HS-27A (cell line): ENCODE measurements at places on chromosomes 1 and 21.

- DNase-seq: peak; percentile 36
Observed at GRCh38 chr1:153985341-153985912, 712 bp downstream of the RAB13 start.

DNA sequence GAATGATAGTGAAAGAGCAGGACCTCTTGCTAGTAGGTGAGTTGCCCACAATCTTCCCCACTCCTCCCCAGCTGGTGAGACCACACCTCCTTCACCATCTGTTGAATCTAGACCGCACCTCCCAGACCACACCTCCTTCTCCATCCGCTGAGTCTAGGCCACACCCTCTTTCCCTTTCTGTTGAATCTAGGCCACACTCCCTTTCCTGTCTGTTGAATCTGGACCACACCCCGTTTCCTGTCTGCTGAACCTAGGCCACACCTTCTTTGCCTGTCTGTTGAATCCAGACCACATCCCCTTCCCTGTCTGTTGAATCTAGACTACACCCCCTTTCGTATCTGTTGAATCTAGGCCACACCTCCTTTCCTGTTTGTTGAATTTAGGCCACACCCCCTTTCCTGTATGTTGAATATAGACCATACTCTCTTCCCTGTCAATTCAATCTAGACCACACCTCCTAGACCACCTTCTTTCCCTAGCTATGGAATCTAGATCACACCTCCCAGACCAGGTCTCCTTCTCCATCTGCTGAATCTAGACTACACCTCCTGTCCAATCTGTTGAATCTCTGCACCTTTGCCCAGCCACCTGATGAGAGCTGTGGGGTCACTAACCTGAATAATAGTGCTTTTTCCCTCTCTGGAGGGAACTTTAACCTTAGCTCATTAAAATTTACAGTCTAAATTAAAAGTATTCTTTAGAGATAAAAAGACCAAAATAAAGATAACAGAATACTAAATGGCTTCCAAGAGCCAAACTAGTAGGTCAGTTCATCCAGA, 116.3 kb downstream of the DAB1 start:
- no peak for DNase-seq

DNA sequence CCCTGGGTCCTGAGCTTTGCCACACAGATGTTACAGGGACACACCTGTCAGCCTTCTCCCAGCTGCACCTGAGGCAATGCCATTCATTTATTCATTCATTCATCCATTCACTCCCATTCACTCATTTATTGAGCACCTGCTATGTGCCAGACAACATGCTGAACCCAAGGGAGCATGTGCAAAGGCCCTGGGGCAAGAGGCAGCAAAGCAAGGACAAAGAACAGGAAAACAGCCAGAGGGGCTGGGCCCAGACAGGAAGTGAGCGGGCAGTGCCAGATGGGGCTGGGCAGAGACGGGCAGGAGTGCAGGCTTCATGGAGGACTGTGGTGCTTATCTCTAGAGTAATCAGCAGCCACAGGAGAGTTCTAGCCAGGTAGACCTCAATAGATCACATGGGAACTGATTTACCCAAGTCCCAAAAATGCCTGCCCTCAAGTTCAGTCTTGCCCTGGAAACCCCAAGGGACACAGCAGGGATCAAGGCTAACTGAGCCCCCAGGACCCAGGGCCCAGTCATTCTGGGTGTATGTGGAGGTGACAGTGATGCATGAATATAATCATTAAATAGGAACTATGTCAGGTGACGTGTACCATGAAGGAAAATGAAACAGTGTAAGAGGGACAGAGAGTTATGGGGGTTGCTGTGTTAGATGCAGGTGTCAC, 530.3 kb downstream of the MATN1 start:
- DNase-seq: no peak

DNA sequence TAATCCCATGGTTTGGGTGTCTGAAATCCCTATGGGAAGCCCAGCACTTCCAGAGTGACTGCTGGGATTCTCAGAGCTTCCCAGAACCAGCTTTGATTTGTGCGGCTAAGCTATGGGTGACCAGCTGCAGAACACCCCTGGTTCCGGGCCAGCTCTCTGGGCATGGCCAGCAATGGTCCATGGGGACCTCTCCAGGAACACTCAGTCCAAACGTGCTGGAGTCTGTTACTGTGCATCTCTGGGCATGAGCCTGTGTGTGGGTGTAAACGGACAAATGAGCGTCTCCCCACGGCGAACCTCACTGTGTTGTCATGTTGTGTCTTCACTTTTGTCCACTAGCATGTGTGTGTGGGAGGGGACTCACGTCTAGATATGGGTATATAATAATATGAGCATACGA, 54.4 kb downstream of the MAB21L3 start:
- no peak for DNase-seq

DNA sequence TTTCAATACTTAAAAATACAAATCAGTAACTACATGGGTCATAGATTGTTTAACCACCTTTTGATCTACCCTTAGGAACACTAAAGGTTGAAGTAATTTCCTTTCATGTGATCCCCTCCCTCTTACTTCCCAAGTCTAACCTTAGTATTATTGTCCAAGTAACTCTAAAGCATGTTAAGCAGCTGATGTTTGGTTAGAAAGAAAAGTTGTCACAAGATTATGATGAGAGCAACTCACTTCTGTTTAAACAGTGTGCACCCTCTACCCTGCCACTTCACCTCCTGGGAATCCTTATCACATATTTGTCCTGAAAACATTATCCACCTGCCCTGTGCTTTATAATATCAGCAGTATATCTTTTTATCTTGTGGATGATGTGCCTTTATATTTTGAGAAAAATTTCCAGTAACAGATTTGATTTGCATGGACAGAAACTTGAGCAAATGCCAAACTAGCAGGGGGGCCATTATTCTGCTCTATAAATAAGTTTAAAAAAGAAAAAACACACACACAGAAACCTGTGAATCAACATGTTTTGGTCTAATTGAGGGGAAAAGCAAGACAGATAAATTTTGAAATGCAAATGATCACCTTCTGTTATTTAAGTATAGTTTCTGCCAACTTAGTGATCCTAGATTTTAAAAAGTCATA, 194.3 kb downstream of the RPS6KC1 start:
- no peak for DNase-seq

- DNase-seq: no peak
Observed at GRCh38 chr1:60059468-60059867, 14.1 kb downstream of the C1orf87 start.

DNA sequence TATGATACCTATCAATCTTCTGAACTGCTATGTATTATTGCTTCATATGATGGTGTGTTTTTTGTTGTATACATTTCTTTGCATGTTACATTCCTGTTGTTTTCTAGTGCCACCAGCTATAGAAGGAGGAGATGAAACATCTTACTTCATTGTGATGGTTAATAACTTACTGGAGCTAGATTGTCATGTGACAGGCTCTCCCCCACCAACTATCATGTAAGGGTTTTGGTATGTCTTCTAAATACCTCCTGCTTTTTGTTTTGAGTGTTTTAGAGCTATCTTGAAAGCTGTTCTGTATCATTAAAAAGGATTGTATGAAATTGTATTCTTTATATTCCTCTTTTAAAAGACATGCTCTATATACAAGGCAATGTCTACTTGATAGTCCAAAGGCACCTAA, 282.7 kb downstream of the HMCN1 start:
- no peak for DNase-seq

DNA sequence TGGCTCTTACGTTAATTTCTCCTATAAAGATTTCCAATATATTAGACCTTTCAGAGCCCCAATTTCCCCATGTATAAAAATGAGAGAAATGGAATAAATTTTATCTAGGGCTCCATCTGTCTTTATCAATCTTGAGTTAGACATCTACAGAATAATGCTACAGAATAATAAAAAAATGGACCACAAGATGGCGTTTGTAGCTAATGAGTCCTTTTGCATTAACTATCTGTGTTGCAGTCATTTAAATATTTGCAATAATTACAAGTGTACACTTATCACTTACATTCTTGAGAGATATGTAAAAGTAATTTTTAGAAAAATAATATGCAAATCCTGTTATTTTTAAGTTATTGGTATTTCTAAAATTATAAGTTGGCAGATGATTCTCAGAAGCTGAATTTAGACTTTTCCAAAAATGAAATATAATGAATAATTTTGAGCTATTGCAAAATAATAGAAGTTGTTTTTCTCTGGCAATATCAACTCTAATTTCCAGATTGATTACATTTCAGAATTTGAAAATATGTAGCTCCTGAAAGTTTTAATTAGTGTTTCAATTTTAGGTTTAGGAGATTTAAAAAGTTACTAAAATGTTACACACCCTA, 87.7 kb downstream of the SNX7 start:
- no peak for DNase-seq

- no peak for DNase-seq
Observed at GRCh38 chr1:113375878-113376277, 14.4 kb upstream of the MAGI3 start.

DNA sequence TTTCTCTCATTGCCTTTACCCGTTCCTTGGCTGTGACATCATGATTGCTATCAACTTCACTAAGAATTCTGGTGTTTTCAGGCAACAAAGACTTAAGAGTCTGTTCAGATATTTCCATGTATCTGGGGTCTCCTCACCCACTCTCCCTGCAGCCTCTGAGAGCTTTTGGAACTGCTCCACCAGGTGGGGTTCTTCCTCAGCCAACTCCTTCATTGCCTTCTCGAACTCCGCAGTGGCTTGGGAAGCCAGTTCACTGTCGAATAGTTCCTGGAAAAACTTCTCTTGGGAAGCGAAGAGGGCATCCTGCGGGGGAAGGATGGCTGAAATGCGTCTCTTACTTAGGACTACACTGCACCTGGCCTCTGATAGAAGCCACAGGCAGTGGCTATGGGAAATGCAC, 2.1 kb downstream of the PEX19 start:
- no peak for DNase-seq

- DNase-seq: no peak
Observed at GRCh38 chr1:99490031-99490430, 155.9 kb upstream of the PALMD start.

- no peak for DNase-seq
Observed at GRCh38 chr1:67952071-67952470, 98.4 kb downstream of the DIRAS3 start.

GRCh38 chr1:233364695-233365539, 37.4 kb downstream of the MAP3K21 start:
- DNase-seq: no peak

- DNase-seq: no peak
Observed at GRCh38 chr1:236370420-236370819, 23.7 kb upstream of the EDARADD start.

DNA sequence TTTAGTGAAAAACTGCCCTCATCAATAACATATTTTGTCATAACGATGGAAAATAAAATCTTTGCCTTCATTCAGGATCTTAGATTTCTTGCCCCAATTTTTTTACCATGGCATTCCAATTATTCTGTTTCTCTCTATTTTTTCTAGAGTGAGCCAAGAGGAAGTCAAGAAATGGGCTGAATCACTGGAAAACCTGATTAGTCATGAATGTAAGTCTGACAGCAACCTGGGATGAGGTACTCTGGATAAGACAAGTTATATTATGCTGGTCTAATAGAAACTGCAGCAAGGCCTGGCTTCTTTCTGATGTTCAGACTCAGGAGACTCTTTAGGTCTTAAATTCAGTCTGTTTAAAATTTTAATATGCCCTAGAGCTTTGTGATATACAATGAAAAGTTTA, 3.5 kb downstream of the RGS4 start:
- DNase-seq: no peak

DNA sequence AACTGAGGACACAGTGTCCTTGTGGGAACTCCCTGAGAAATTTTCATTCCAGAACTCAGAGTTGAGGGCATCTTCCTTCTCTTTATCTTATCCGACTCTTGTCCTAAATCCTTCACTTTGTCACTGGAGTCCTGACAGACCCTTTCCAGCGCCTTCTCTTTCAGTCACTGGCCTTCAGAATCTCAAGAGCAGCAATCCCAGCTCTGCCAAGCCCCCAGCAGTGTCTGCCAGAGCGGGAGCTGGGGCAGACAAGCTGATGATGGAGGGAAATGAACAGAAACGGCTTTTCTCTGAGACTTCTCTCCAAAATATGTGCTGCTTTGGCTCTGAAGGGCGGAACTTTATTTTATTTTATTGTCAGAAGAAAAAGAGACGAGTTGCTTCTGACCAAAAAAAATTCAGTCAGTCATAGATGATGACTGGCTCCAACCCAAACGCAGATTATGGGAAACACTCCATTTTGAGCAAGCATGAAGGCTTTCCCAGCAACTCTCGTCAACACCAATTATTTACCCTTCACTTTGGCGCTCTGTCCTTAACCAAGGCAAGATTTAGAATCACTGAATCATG, 32.2 kb downstream of the MIS18A start:
- DNase-seq: no peak

DNA sequence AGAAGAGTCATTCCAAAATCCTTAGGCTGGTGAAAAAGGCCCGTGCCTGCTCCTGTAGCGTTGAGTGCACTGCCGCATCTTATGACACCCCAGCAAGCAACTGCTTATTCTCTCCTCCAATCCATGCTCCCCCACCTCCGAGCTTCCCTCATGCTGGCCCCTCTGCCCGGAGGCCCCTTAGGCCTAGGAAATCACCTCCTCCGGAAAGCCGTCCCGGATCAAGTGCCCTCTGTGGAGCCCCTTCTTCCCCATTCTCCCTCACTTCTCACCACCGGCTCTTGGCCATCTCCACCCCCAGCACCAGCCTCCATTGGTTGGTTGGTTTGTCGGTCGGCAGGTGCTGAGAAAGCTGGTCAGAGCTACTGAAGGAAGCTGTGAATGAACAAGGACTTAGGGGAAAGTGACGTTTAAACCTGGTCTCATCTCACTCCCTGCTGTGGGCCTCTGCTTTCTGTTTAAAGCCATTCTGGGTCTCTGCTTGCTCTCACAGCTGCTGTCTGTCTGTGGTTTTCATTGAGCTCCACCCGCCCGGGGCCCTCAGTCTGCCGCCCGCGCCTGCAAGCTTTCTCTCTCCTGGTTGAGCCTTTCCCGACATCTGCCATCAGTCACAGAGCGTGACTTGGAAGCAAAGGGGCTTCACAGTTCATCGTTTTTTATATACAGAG, 122.2 kb downstream of the KCNN3 start:
- no peak for DNase-seq

- DNase-seq: no peak
Observed at GRCh38 chr1:70405780-70406416, 5.2 kb upstream of the CTH start.

- no peak for DNase-seq
Observed at GRCh38 chr1:225250432-225250831, 177.4 kb downstream of the LBR start.

GRCh38 chr1:92087542-92087941, 7.4 kb downstream of the BTBD8 start:
- DNase-seq: no peak
